ENCODE measurements at places on chromosomes 2 and 18.
A peak's percentile ranks its signal among the peaks of the same experiment; 100 is the strongest.

GRCh38 chr2:47118581-47118980, 36.5 kb downstream of the STPG4 start:
- no peak for DNase-seq

GRCh38 chr2:104413890-104414289, 440.0 kb upstream of the POU3F3 start:
- DNase-seq, result no peak

DNA sequence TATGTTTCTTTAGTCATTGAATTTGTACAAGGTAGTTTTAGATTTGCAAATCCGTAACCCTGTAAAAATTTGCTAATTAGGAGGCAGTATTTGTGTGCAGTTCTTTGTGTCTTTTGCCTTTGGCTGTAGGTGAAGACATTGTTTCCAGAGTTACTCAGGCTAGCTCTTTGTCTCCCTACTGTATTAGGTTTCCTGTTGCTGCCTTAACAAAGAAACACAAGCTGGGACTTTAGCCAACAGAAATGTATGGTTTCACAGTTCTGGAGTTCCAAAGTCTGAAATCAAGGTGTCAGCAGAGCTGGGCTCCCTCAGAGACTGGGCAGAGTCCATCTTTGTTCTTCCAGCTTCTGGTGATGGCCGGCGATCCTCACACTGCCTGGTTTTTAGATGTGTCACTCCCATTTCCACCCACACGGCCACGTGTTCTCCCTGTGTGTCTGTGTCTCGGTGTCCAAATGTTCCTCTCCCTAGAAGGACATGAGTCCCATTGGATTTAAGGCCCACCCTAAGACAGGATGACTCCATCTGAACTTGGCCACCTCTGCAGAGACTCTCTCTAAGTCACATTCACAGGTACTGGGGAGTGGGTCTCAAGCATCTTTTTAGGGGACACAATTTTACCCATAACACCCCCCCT, 309.7 kb downstream of the GALR1 start:
- DNase-seq, result no peak

DNA sequence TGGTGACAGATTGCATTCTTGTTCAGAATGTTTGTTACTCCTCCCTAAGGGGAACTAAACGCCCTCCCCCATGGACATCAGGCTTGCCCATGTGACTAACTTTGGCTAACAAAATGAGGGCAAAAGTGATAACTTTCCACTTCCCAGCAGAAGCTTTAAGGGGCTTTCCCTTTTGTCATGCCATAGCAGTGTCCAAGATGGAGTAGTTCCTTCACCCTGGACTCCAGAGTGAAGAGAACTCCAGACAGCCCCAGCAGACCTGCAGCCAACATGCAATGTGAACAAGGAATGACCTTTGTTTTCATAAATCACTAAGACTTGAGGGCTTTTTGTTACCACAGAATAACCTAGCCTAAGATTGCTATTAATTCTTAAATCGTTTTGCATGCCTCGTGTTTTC, 163.5 kb downstream of the ZEB2 start:
- DNase-seq, result no peak

DNA sequence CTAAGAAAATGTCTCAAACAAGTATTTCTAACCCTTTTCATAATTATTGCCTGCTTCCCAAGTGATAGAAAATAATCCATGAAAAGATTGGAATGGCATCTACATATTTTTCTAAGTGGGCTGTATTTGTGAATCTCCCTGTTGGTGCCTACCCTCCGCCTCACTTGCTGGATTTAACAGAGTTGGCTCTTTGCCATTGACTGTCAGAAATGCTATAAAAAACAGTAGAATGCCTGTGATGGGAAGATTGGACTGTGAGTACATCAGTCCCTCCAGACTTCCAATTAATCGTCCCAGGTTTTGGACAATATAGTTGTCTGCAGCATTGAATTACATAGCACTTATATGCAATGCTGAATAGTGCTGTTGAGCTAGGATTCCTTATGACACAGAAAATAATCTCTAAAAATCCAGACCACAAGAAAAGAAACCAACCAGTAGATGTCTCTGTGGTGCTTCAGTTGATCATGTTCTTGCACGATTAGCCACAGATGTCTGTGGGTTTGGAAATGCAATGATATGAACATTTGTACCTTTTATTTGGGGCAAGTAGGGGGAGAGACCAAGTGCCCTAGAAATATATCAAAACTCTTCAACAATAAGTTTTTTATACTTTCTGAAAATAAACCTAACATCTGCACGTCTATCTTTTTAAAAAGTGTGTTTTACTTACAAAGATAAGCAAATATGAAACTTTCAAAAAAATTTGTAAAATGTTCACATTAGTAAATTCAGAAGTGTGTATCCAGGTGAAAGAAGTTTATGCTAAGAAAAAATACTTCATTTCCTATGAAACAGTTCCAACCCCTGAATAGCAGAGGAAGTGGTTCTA, 88.5 kb downstream of the DYNAP start:
- DNase-seq, result peak; percentile 3

DNA sequence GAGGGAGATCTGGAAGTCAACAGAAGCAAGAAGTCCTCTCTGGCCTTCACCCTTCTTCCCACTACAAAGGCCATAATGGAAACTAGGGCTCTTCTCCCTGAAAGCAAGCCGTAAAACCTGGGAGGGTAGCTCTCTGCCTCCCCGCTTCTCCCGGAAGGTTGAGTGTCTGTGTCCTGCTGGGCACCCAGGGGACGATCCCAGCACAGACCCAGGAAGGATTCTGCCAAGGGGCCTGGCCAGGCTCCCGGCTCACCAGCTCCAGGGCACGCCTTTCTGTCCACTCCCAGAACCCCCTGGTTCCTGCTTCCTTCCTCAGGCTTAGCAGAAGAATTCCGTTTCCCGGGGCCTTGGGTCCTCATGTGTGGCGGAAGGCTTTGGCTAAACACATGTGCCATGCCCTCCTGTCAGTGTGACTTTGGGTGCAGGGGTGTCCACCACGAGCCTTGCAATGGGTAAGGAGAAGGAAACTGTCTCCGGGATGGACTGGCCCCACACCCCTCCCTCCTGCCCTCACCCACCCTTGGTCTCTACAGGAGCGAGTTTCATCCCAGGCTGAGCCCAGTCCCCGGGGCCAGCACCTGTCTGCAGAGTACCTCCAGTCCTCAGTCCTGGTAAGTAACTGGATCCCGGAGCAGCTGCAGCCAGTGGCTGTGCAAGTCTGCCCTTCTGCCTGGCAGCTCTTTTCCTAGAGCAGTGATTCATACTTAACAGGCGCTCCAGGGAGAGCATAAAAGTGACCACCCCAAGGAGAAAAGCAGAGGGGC, 135.8 kb downstream of the TPO start:
- no peak for DNase-seq

DNA sequence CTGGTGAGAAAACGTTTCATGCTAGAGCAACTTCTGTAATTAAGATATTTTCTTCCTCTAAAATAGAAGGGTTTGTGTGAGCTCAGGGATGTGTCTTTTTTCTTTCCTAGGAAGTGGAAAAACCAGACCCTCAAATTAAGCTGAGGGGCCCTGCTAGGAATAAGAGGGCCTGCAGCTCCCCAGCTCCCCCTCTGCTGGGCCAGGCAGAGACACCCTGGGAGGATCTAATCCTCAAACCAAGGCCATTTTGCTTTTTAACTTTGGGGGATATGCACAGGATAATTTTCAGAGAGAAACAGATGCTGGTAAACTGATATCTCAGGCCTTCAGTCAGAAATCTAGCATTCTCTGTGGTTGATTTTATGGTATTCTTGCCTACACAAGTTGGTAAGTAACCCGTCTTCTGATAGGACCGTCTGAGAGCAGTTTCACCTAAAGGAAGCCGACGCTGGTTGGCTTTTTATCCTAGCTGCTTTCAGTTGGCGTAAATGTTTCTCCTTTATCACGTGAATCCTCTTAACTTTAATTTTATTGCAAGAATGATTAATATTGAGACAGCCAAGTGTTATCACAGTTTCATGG, 34.8 kb downstream of the SNTG2 start:
- no peak for DNase-seq

GRCh38 chr18:49024804-49025421, 74.1 kb upstream of the SMAD7 start:
- no peak for DNase-seq

- DNase-seq, result no peak
Measured at GRCh38 chr2:28049899-28050298, 159.4 kb downstream of the BABAM2 start.

DNA sequence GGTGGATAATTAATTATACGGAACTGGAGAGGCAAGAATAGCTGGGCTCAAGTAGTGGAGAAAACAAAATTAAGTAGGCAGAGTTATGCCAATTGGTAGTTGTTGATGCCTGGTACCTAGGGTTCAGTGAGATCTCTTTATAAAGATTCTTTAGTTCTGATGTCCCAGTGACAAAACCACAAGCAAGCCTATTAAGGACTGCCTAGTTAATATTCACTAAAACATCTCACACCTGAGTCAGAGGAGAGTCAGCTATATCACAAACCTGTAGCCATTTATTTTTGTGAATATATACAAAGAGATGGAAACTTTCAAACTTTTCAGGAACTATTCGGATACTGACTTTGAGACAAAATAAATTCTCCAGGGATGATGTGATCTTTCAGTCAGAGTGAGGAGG, 213.9 kb upstream of the CYP26B1 start:
- no peak for DNase-seq

GRCh38 chr2:120026890-120027289, 14.0 kb downstream of the EPB41L5 start:
- no peak for DNase-seq

GRCh38 chr2:107027810-107028209, 141.8 kb upstream of the ST6GAL2 start:
- DNase-seq, result no peak

- DNase-seq, result no peak
Measured at GRCh38 chr18:47990981-47991380, 60.5 kb upstream of the SMAD2 start.

DNA sequence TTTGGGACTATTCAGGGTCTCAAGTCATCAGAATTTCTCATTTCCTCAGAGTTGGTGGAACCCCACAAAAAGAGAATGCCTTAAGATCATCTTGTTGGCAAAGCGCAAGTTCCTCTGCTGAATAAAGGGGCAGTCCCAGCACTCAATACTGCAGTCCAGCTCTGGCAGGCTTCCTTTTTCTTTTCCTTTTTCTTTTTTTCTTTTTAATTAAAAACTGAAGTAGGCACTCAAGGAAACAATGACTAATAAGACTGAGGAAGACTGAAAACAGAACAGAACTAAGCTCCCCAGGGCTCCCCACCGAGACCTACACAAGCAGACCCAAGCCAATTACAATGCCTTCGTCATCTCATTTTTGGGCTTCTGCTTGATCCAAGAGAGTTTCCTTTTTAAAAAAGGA, 82.0 kb downstream of the STK39 start:
- no peak for DNase-seq

GRCh38 chr2:213923543-213923942, 487.3 kb upstream of the VWC2L start:
- DNase-seq, result no peak

DNA sequence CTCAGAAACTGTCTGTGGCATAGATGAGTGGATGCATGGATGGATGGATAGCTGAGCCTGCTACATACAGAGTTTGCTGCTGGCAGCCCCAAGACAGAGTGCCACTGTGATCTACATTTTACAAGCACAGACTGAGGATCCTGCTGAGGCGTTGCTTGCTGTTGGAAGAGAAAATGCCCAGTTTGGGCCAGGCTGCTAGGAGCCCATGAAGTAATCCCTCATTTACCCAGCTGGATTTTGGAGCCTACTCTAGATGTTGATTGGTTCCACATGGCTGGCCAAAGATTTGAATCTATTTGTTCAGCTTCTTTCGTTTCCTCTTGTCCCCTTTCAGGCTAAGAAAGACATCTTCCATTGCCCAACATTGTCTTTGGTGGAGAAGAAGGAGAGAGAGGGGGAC, 261.3 kb downstream of the CLIP4 start:
- no peak for DNase-seq

GRCh38 chr2:24115057-24115456, 8.1 kb downstream of the PFN4 start:
- DNase-seq, result no peak

- DNase-seq, result no peak
Measured at GRCh38 chr18:68482815-68483214, 232.1 kb downstream of the TMX3 start.

DNA sequence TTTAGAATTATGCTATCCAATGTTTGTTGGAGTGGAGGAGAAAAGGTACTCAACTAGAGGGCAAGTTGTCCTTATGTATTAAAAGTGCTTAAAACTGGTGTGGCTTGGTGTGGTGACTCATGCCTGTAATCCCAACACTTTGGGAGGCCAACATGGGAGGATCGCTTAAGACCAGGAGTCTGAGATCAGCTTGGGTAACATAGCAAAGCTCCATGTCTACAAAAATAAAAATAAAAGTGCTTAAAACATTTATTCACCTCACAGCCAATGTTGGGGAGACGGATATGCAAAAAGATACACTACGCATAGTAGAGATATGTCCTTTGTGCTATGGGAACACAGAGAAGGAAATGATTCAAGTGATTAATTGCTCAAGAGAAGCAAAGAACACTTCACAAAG, 19.3 kb upstream of the TNFAIP6 start:
- no peak for DNase-seq

- no peak for DNase-seq
Measured at GRCh38 chr2:15730545-15731212, 139.0 kb downstream of the DDX1 start.

- no peak for DNase-seq
Measured at GRCh38 chr2:73780237-73780582, 307 bp upstream of the DUSP11 start.

DNA sequence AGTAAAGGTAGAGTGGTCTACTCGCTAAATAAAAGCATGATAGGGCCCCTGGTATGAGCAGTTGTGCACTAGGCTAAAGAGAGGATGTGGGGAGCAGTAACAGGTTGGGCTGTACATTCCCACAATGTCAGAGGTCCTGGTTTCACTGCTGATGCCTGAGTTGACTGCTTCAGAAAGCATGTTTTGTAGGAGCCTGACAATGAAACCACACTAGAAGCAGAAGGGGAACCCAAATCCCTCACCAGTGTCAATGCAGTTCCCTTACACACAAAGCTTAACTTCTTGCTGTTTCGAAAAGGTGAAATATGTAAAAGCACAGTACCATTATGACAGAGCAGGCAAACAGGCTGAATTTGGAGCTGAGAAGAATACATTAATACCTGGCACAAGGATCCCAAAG, 291.7 kb upstream of the KYNU start:
- DNase-seq, result no peak

- no peak for DNase-seq
Measured at GRCh38 chr2:218263817-218264641, 3.2 kb downstream of the GPBAR1 start.

DNA sequence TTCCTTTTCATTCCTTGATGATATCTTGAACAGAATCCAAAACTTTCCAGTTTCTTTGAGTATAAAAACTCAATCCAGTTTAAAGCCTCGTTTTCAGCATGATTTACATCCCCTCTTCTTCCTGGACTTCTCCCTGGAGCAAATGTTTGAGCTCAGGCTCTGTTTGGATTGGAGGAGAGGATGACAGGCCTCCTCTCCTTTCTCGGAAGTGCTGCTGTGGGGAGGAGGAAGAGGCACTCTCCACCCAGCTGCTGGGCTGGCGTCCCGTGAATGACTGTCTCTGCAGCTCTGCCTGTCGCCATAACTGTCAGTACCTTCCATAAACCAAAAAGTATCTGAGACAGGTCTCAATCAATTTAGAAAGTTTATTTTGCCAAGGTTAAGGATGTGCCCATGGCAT, 238.2 kb upstream of the AGAP1 start:
- DNase-seq, result no peak

- no peak for DNase-seq
Measured at GRCh38 chr2:118569876-118570535, 277.4 kb downstream of the EN1 start.
